Central memory CD4-positive, alpha-beta T cell (primary cell): ENCODE measurements at places on chromosomes 12 and 14.

DNA sequence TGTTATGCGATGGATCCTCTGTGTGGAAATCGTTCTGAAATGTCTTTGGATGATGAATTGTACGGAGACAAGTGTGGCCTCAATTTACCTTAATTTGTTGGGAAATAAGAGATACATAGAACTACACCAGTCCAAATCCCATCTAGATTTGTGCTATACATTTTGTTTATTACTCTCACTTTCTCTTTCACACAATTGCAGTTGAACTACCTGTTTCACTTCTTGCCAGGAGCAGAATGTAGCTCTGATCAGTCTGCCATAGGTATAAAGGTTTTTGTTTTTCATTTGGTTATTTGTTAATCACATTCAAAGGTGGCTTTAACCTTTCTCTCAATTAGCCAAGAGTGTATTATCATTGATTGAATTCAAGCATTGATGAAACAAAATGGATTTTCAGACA, 268.2 kb downstream of the SNAPC1 start:
- no peak for DNase-seq

GRCh38 chr14:71003156-71003555, 95.9 kb downstream of the PCNX1 start:
- no peak for DNase-seq

GRCh38 chr14:68519671-68520187, 273.1 kb downstream of the ZFP36L1 start:
- no peak for DNase-seq

DNA sequence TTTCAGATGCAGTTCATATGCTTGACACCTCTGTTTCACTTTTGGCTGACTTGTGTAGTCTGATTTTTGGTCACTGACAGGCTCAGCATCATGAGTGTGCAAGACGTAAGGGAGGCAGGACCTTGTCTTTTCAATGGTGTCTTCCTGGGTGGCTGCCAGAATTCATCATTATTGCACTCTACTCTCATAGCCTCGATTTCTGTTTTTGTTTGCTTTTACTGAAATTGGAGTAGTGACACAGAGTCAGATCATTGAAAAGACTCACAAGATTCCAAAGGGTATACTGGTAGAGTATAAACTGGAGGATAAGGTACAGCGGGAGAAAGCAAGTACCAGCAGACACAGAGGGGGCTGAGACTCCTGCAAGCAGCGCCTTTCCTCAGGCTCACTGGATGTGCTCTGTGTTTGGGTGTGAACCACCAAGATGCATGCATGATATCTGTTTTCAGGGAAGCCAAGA, 126.3 kb upstream of the FGD4 start:
- no peak for DNase-seq

GRCh38 chr12:39390752-39391151, 52.2 kb downstream of the KIF21A start:
- DNase-seq = no peak
